ENCODE measurements at places on chromosomes 6 and 20.

DNA sequence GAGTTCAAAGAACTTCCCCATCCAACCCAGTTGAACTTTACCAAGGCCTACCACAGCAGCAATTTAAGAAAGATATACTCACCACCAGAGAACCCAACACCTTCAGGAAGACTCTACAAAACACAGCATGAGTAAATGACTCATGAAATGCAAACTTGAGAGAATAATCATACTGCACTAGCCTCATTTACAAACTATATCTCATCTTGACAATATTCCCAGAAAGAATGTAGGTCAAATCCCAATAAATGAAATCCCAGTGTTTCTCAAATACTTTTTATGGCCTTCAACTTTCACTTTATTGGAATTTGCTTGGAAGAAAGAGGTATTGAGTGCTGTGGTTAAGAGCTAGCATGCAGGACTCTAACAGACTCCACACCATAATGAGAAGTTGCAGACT lies 60.0 kb downstream of the FYN start:
- DNase-seq = no peak

DNA sequence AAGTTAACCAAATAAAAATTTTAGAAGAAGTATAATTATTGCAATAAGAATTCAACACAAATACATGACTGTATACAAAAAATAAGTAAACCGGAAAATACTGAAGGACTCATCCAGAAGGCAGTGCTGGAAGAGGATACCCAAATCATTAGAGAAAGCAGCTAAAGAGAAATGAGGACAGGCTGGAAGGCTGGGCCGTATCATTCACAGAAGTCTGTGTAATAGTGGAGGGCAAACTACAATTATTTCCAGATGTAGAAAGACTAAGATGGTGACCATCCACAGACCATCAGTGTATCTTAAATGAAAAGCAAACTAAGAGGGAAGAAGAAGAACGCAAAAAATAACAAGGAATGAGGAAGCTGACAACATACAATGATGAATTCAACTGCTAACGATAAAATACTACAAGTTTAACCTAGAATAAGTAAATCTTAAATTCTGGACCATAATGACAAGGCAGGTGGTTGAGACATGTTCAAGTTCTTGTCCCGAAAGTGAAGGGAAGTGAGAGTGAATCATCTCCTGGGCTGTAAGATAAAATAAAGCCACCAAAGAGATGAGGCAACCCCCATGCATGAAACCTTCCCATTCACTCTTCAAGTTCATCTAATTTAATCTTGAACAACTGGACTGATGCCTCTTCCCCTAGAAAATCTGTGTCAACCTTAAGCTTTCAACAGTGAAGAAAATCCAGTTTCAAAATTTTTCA lies 71.5 kb downstream of the SLC23A2 start:
- DNase-seq = no peak

GRCh38 chr20:16612706-16613105 lies 39.5 kb upstream of the KIF16B start:
- no peak for DNase-seq

DNA sequence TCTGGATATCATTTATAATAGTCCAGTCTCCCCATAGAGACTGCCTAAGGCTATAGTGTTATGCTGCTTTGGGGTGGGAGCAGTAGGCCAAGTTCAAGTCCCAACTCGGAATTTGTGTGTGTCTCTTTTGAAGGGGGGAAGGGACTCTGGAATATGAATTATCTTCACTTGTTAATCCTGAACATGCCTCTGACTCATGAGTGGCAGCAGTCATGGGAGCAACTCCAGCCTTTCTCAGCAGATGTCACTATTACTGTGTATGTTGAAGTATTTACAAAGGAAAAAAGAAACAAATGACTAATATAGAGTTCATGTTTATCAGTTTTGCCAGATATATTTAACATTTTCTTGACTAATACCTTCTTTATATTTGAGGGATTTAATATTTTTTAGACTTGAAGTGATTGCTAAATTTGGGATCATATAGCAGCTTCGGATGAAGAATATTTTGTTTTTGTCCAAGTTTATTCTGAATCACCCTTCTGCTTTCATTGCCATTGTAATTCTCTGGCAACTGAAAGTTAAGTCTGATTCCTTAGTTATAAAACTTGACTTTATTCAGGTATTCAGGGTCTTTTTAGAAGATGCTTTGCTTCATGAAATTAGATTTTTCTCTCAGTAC lies 23.4 kb downstream of the FAM217A start:
- DNase-seq = no peak

GRCh38 chr6:8905757-8906156 lies 470.4 kb upstream of the SLC35B3 start:
- DNase-seq = no peak

DNA sequence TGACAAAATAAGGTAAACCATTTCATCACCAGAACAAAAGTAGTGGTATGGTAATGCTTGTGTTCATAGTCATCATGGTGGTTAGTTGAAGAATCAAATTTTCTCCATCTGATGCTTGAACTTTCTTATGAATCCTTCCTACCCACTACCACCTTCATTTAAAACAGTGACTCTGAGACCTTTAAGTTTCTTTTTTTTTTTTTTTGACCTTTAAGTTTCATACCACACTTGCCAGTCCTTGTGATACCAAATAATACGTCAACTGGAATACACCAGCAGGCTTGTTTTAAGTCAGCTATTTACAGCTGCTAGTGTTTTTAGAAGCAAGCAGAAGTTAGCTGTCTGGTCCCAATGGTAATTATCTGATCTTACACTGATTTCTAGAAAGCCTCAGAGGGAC lies 413.4 kb upstream of the SOX4 start:
- DNase-seq = no peak

DNA sequence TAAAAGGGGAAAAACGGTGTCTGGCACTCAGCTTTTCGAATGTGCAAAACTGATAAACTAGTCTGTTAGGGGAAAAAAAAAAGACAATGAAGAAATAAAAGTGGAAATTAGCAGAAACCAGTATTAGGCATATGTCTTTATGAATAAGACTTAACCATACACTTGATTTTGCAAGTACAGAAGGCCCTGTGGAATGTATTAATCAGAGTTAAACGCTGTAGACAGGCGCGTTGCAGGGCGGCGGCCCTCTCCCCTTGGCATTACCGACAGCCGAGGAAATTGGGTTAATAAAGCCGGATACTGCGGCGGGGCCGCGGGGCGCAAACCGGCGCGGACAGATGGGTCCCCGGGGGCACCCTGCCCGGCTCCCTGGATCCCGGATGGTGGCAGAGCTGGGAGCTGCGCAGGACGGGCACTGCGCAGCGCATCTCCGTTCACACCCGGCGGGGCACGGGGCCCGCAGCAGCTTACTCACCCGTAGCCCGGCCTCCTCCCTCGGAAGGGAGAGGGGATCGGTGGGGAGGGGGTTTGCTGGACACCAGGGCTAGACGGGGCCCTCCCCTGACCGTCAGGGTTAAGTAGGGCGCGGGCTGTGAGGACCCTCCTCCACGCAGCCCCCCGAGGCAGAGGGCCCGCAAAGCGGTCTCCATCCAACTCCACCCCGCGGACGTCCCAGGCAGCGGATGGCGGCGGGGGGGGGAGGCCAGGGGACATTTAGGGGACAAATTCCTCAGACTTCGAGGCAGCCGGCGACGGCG lies 2.0 kb downstream of the BHLHE23 start:
- DNase-seq = no peak

DNA sequence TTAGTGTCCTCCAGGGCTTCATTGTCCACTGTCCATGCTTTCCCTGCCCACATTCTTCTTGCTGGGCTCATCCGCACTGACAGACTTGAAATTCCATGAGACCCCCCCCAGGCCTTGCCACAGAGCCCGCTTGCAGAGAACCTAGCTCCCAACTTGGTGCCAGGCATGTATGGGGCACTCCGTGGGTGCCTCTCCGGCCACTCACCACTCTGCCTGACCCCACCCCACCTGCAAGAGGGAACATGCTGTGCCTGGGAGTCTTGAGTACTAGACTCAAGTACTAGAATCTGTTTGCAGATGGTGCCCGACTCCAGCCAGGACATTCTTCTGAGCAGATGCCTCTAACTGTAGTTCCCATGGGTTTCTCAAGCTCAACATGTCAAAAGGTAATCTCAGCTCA lies 47.9 kb downstream of the TRERF1 start:
- DNase-seq = no peak

DNA sequence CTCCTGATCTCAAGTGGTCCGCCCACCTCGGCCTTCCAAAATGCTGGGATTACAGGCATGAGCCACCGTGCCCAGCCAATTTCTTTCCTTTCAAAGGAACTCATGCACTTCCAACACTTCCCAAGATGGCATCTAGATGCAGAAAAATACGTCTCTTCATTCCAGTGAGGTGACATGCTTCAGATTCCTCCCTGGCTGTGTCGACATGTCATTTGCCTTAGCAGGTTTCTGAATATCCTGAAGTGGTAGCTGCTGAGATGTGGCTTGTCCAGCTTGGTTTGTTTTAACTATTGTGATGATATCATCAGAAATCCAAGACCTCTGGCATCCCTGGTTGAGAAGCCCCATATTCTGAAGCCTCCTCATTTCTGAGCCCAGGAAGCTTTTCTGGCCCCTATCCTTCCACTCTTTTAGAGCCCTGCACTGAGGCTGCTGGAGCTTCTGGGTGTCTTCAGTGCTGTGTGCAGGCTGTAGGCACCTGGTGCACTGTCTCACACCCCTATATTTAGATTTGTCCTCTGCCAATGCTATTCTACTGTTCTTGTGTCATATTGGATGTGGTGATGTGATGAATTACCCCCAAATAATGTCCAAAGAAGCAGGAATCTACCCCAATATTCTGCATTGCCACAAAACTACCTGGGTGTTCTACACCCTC lies 73.3 kb upstream of the E2F3 start:
- DNase-seq = no peak

- DNase-seq = no peak
Measured at GRCh38 chr6:2254747-2255146, 9.3 kb upstream of the GMDS start.

DNA sequence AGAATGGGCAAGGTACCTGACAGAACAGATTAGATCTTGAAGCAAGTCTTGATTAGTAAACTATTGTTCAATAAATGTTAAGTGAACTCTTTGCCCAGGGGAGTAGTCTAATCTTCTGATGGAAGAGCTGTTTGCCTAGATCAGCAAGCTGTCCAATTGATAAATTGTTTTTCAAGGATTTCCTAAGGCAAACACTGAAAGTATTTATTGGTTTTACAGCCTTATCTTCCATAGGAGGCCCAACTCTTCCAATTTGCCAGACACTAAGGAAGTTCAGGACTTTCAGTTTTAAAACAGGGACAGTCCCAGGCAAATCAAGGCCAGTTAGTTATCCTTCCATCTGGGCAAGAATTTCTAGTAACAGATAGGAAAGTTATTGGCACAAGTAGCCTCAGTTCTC lies 1.8 kb upstream of the C6orf163 start:
- no peak for DNase-seq

DNA sequence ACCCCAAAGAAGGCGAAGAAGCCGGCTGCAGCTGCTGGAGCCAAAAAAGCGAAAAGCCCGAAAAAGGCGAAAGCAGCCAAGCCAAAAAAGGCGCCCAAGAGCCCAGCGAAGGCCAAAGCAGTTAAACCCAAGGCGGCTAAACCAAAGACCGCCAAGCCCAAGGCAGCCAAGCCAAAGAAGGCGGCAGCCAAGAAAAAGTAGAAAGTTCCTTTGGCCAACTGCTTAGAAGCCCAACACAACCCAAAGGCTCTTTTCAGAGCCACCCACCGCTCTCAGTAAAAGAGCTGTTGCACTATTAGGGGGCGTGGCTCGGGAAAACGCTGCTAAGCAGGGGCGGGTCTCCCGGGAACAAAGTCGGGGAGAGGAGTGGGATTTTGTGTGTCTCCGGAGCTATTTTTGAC lies 69.6 kb downstream of the HFE start:
- no peak for DNase-seq

GRCh38 chr6:44073612-44074438 lies 53.4 kb downstream of the MRPL14 start:
- DNase-seq = no peak

- DNase-seq = no peak
Measured at GRCh38 chr6:31543639-31544038, 1.8 kb upstream of the DDX39B start.

DNA sequence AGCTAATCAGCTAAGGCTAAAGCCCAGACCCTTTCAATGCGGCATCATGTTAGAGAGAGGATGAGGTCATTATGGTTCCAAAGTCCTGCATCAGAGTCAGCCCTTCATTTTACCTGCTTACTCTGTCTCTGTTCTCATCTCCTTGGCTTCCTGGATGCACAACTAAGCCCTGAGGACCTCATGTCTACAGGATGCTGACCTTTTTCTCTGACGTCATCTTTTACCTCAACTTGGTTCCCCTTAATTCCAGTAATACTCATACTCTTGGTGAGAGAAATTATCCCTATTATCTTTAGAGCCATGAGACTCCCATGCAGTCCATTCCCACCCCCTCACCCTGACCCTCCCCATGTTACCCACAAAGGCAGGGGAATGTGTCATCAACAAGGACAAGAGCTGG lies 636.5 kb upstream of the CHD6 start:
- DNase-seq = no peak

GRCh38 chr20:50193836-50194421 lies 3.3 kb downstream of the CEBPB start:
- DNase-seq = no peak

DNA sequence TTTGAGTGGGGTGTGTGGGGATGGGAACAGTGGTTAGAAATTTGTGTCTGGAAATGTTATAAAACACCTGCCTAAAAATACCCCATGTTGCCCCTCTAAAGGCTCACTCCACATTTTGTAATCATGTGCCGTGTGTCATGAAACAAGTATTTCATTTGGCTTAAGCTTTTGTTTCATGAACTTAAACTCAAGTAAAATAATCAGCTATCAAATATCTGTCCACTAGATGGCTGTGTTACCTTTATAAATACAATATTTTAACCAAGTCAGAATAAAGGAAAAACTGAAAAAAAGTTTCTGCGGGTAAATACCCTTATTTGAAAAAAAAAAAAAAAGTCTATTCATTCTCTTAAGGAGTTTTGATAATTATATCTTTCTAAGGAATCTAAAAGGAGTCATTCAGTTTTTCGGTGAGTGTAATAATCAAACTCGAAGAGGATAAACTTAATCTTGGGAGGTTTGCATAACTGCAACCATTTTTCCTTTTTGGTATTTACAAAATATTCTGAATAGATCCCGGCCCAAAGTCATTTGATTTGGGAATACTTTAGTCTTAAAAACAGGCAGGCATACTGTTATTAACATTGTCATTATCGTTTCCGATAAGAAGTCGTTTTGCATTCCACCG lies 29.9 kb upstream of the MTRF1L start:
- DNase-seq = no peak

DNA sequence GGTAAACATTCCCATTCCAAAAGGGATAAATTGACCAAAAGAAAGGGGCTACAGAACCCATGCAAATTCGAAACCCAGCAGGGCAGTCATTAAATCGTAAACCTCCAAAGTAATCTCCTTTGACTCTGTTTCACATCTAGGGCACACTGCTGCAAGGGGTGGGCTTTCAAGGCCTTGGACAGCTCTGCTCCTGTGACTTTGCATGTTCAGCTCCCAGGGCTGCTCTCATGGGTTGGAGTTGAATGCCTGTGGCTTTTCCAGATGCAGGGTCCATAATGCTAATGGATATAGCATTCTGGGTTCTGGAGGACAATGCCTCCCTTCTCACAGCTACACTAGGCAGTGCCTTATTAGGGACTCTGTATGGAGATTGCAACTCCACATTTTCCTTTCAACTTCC lies 211.9 kb upstream of the MANEA start:
- no peak for DNase-seq
